SHP77 (cell line): ENCODE measurements at places on chromosomes 1 and 21.

- DNase-seq, result no peak
These were observed 6.9 kb downstream of the HTR1D start for GRCh38 chr1:23210351-23210785.

DNA sequence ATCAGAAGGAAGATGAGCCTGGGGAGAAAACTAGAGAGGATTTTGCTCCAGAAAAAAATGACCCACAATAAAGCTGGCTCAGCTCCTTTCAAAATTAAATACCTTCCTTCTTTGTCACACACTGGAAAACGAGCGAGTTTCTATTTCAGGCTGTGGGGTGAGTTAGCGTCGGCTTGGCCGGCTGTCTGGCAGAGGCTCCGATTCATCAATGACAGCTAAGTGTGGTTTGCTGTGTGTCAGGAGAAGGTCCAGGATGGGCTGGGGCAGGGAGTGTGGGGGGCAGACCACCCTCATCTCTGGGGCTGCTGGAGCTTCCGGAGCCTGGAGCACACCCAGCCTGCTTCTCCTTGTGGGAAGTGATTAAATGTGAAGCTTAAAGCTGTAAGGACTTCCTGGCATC, 120.2 kb downstream of the ETS2 start:
- no peak for DNase-seq

DNA sequence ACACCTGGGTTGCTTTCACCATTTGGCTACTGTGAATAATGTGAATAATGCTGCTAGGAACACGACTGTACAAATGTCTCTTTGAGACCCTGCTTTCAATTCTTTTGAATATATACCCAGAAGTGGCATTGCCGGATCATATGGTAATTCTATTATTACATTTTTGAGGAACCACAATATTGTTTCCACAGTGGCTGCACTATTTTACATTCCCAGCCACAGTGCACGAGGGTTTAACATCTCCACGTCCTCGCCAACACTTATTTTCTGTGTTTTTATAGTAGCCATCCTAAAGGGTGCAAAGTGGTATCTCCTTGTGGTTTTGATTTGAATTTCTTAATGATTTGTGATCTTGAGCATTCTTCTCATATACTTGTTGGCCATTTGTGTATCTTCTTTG, 15.7 kb downstream of the FHAD1 start:
- no peak for DNase-seq

DNA sequence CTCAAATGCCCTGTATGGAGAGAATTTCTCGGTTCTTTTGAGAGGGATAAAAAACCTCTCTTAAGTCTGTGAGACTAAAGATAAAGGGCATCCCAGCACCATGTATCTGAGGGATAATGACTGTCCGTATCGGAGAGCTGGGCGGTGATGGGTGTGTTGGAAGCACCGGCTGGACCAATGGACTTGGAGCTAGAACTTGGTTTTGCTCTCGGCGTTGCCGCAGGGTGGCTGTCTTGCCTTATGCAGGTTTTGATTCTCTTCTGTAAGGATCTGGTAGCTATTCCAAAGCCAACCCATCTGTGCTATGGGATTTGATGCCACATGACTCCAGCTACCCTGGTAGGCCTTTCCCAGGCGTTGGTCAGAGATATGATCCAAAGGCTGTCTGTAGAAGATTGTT, 348.8 kb downstream of the KIF26B start:
- DNase-seq, result no peak

DNA sequence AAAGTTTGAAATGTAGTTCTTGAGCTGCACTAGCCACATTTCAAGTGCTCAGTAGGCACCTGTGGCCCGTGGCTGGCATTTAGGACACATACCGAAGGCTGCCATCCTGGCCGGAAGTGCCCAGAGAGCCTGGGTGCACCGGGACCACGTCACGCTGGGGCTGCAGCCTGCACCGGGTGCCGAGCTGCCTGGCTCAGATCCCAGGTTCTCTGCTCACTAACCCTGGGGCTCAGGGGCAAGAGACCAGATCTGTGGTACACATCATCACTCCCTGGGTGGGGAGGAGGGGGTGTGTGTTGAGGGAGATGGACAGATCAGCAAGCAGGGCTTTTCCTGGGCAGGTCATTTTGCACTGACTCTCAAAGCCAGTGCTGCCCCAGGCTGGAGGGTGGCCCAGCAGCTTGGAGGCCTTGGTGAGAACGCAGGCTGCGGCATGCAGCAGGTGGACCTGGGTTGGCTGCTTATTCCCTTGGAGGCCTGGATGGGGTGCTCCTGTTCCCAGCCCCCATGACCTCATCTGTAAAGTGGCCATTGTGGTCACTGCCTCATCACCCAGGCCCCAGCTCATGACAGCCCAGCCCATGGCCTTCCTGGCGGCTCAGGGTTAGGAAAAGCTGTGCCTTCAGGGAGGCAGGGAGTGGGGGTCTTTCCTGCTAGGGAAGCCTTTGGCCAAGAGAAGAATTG, 23.6 kb downstream of the TMEM201 start:
- DNase-seq, result no peak

- no peak for DNase-seq
These were observed 220.5 kb upstream of the SGIP1 start for GRCh38 chr1:66313429-66313828.

- DNase-seq, result no peak
These were observed 187.7 kb upstream of the USP24 start for GRCh38 chr1:55402671-55403464.

- DNase-seq, result no peak
These were observed 13.4 kb downstream of the SH2D2A start for GRCh38 chr1:156803086-156803851.

DNA sequence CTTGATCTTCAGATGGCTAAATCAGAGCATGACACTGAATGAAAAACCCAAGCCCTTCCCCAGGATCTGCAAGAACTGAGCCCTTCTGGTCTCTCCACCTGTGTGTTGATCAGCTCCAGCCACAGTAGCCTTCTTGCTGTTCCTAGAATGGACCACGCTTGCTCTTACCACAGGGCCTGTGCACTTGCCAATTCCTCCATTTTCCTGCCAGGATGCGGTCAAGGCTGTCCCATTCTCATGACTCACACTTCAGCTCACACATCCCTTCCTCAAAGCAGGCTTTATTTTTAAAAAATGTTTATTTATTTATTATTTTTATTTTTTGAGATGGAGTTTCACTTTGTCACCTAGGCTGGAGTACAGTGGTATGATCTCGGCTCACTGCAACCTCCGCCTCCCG, 43.6 kb upstream of the GRHL3 start:
- no peak for DNase-seq

GRCh38 chr1:218468711-218469110, 123.6 kb downstream of the TGFB2 start:
- DNase-seq, result no peak

GRCh38 chr1:243343970-243344937, 88.4 kb downstream of the SDCCAG8 start:
- DNase-seq, result peak; percentile 75

GRCh38 chr1:159014003-159014571, 4.4 kb downstream of the IFI16 start:
- DNase-seq, result no peak

DNA sequence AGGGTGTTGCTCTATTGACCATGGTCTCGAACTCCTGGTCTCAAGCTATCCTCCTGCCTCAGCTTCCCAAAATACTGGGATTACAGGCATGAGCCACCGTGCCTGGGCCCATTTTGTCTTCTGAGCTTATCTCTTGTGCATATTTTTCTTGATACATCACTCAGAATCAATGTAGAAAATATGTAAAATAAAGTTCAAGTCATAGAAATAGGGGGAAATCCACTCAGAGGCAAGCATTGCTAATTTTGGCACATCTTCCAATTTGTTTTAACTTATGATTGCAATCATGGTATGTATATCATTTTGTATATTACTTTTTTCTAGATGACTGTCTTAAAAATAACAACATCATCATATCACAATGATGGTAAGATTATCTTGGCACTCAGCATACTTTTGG, 21.6 kb downstream of the RIT1 start:
- DNase-seq, result no peak

GRCh38 chr1:157932069-157932468, 61.4 kb upstream of the KIRREL1 start:
- DNase-seq, result no peak

DNA sequence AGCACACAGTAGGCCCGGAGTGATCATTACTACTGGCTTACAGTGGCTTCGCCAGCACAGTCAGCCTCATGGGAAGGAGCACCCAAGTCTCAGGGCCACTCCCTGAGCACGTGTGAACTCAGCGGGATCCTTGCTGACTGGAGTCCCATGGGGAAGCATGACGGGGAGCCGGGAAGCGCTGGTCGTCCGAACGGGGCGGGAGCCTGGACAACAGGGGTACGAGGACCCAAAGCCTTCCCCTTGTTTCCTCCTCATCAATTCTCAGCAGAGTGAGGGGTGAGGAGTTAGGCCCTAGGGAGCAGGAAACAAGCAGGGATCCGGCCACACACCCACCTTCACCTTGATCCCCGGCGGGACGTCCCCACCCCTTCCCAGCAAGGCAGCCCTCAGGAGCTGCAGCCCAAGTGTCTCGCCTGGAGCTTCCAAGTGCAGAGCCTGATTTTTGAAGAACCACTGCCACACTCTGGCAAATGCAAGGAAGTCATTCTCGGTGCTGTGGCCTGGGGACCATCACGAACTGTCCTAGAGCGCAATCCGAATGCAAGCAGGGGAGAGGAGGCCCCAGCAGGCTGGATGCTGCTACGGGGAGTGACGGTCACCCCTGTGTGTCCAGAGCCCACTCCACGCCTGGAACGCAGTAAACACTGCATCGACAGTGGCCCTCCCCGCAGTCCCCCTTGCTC, 35.5 kb downstream of the TOMM20 start:
- peak; percentile 81 for DNase-seq

- peak; percentile 41 for DNase-seq
These were observed 36.6 kb downstream of the GJA5 start for GRCh38 chr1:147723691-147724323.

- DNase-seq, result no peak
These were observed 109.8 kb downstream of the TOMM20 start for GRCh38 chr1:235018720-235019444.

DNA sequence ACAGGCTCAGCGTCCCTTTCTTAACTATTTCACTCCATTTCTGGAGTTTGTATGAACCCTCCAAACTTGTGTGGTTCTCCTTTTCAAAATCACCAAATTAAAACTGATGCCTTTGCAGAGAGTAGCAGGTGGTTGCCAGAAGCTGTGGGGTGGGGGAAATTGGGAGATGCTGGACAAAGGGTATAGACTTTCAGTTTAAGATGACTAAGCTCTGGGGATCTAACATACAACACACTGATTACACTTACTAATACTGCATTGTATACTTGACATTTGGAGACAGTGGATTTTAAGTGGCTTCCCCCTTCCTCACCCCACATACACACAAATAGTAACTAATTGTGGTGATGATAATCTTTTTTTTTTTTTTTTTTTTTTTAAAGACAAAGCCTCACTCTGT, 11.1 kb upstream of the SCYL3 start:
- DNase-seq, result no peak

DNA sequence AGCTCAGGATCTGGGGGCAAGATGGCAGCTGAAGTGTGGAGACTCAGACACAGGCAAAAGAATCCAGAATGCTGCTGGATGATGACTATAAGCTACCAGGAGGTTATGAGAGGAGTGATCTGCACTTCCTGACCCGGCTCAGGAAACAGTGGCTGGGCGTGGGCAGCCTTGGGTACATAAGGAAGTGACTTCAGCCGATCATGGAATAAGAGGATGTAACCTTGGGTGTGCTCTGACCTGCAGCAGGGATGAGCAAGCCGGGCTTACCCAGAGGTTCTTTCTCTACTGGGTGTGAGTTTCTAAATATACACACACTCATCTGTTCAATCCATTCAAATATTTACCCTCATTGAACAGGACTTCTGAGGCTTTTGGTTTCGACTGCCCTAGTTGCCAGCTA, 62.7 kb downstream of the CD34 start:
- no peak for DNase-seq

- no peak for DNase-seq
These were observed 50.7 kb downstream of the ZNF684 start for GRCh38 chr1:40582116-40582515.

GRCh38 chr21:32748529-32748928, 20.7 kb upstream of the SYNJ1 start:
- DNase-seq, result no peak

DNA sequence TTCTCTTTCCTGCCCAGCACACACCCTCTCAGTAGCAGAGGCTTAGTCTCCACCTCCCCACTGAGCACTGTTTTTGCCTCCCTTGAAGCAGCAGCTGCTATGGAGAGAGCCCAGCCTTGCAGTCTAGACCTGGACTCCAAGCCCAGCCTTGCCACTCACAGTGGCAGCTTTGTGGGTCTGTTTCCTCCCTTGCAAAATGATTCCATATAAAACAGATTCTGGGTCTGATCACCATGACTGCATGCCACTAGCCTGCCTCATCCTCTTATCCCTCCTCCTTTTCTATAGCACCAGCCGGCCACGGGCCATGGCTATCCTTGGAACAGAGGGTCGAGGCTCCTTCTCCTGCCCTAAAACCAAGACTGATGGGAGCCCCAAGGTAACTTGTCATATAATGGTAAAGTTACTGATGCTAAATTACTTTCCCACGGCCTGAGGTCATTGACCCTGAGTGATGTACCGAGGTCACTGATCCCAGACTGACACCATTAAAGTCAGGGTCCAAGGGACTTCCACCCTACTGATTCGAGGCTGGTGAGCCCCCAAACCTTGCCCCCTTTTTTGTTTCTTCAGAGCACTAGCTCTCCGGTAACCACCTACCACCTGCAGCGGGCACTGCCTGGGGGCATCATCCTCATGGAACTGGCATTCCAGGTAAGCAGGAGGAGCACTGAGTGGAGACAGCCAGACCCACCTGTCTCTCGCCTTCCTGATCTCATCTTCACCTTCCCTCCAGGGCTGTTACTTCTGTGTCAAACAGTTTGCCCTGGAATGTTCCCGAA, 7.9 kb downstream of the HYI start:
- DNase-seq, result no peak

GRCh38 chr21:37855647-37856625, 60.3 kb downstream of the KCNJ6 start:
- peak; percentile 20 for DNase-seq

DNA sequence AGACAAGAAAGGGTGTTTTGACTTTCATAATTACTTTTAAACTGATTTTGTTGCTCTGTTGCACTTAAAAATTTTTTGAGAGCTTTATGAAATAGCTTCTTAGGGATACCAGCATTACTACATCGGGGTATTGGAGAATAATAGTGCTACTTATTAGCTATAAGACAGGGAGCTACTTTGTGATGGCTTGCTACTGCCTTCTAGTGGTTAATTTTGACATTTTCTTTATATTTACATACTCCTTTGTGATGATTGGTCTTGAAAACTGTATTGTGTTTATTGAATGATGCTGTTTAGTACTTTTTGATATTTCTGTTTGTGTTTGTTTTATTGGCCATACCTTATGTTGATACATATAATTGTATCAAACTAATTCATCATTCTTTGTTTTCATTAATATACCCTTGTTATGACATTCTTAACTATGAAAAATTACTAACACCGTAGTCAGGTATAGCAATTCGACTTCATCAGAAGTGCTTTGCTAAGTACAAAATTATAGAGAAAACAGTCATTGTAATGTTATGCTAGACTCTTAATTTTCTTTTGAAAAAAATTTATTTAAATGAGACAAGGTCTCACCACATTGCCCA, 85.5 kb downstream of the CLIC4 start:
- peak; percentile 19 for DNase-seq

DNA sequence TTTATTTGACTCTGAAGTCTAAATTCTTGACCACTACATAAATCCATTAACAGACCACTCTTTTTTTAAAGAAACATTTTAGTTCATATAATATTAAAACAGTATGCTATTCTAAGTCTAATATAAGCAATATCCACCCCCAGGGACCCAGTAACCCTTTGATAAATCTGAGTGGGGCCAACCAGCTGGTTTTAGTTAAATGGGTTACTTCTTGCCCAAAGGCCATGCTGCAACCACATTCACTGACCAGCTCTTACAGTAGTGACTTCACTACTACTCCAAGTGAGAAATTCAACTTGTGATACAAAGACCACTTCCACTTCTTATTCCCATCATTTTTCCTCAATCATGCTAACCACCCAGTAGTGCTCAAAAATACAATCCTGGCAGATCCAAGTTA, 20.5 kb downstream of the FUBP1 start:
- no peak for DNase-seq
